Caudate nucleus (tissue), 63 donors: ENCODE measurements at places on chromosomes 5 and 9.

DNA sequence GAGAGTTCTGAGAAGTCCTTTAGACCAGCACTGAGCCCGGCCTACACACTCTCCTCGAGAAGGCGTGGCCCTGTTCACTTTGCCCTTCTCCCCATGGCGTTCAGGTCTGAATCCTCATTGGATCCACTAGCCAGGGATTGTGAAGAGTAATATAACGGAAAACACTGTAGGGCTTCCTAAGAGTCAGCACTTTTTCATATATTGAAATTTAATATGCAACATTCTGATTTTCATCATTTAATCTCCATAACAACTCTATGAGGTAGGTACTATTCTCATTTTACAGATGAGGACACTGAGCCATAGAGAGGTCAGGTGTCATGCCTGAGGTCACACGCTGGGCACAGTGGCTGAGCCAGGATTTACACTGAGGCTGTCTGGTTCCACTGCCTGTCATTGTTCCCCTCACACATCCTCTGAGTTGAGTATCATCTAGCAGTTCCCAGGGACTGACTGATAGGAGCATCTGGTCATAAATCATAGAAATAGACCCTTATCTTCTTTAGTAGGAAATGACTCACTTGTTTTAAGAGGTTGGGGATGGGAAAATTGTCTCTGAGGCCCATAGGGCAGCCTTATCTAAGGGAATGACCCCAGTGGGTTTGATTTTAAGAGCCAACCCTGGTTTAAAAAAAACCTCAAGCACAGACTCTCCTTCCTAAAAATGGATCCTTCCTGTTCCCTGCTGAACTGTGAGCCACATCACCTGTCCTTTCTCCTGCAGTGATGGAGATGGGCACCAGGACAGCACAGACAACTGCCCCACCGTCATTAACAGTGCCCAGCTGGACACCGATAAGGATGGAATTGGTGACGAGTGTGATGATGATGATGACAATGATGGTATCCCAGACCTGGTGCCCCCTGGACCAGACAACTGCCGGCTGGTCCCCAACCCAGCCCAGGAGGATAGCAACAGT lies 41.2 kb downstream of the THBS4 start:
- DNase-seq, result no peak

DNA sequence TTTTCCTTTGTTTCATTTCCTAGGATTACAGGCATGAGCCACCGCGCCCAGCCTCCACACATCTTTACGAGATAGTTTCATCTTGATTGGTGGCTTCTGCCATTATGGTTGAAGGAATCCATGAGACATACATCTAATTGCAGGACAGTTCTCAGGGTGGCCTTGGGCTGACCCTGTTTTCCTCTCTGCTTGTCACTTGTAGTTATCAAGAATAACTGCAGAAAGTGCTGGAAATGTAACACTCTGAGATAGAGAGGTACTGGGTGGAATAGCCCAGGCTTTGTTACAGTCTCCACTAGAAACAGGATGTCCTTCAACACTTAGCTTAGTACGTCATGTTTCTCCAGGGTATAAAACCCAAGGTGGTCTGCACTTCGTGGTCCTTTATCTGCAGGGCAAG lies 10.7 kb downstream of the UGT3A2 start:
- no peak for DNase-seq

DNA sequence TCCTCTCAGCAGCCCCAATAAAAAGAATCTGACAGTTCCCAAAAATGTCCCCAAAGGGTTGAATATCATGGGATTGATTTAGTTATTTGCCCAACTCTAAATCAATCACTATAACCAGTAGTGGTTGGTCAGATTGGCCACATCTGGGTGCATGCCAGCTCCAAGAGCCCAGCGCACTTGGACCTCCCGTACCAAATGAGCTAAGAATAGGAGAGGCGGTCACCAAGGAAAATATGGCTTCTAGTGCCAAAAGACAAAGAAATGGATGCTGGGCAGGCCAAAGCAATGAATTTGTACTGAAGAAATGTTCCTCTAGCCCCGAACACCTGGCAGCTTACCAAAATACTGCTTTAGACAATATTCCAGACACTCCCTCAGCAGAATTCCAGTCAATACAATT lies 80.3 kb downstream of the RCL1 start:
- no peak for DNase-seq

- DNase-seq, result no peak
Measured at GRCh38 chr5:145975361-145976066, 39.1 kb downstream of the SH3RF2 start.

DNA sequence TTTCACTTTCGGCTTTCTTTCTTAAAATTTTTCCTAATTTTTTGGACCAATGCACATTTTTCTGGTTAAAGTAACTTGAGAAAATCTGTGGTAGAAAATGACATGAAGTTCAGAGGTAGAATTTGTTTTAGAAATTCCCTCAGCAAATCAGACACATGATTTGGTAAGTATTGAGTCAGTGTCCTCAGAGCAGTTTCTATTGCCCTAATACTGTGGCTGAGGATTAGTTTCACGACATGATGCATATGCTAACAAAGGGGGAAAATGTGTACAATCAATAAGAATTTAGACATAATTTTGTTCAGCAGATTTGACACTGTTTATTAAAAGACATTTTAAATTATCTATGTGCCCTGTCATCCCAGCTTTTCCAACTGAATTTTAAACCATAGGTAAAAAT lies 56.2 kb upstream of the GCNT4 start:
- DNase-seq, result no peak

DNA sequence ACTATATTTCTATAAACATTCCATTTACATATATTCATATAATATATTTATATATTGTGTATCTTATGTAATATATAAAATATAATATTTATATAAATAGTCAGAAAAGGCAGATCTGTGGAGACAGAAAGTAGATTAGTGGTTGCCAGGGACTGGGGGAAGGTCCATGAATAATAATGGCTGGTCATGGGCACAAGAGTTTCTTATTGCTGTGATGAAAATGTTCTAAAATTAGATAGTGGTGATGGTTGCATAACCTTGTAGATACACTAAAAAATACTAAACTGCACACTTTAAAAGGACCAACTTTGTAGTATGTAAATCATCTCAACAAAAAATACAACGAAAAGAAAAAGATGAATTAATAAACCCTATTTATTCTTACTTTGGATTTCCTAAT lies 47.3 kb downstream of the NUP155 start:
- no peak for DNase-seq

- DNase-seq, result no peak
Measured at GRCh38 chr5:102666164-102666946, 88.8 kb upstream of the PAM start.

DNA sequence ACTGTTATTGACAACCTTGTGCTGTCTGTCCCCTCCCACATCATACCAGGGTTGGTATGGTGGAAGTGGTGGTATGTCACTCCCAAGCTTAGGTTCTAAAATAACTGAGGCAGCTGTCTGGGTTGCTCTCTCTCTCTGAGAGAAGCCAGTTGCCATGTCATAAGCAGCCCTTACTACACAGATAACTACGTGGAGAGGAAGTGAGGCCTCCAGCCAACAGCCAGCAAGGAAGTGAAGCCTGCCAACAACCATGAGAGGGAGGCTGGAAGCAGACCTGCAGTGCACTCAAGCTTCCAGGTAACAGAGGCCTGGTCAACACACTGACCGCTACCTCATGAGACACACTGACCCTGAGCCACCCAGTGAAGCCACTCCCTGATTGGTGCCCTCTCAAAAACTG lies 18.6 kb downstream of the CTNNAL1 start:
- no peak for DNase-seq

- no peak for DNase-seq
Measured at GRCh38 chr5:76535577-76535976, 87.6 kb downstream of the F2RL2 start.

- no peak for DNase-seq
Measured at GRCh38 chr5:59390074-59390659, 503.4 kb downstream of the PDE4D start.

GRCh38 chr5:139774980-139775661 lies 20.5 kb upstream of the PSD2 start:
- DNase-seq, result peak; percentile 66

DNA sequence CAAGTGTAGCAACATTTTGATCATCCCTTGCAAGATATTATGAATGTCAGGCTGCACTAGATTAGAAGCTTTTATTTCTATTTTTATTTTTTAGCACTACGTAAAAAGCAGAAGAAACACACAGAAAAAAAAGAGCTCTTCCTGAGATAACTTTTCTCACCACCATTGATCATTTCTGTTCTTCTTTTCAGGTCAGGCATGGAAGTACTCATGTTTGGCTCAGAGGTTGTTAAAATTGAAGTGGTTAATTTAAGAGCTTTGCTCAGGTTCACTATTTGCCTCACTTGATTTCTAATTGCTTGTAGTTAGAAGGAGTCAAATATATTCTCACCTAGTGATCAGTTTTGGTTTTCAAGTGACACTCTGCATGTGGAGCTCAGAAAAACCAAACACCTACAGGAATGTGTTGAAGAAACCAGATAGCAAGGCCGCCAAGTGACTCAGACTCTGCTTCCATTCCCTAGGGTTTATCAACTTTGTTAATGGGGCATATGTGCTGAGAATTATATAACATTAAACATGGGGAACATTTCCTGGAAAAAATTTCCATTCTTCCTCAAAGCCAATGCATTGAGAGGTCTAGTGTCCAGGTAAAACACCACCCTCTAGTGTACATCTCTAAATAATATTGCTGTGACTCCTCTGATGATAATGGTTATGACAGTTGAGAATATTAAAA lies 679.8 kb downstream of the CETN3 start:
- DNase-seq, result no peak

- no peak for DNase-seq
Measured at GRCh38 chr5:173535166-173535975, 81.1 kb downstream of the BOD1 start.

DNA sequence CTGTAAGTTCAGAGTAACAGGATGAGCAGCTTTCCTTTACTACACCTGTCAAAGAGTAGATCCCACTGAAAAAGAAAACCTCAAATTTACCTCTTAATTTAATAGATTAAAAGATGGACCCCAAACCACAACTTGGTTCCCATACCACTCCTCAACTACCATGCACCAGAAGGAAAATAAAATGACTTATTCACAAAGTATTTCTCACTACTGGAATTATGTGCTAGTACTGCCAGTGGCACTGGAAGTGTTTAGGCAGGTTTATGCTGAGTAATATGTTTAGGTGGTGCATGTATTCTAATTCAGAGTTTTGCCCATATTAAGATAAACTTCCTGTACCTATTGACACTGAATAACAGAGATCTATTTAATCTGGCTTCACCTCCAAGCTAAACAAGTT lies 6.6 kb downstream of the PLK2 start:
- DNase-seq, result no peak

- DNase-seq, result peak; percentile 80
Measured at GRCh38 chr9:130186839-130187522, 14.8 kb downstream of the NCS1 start.

DNA sequence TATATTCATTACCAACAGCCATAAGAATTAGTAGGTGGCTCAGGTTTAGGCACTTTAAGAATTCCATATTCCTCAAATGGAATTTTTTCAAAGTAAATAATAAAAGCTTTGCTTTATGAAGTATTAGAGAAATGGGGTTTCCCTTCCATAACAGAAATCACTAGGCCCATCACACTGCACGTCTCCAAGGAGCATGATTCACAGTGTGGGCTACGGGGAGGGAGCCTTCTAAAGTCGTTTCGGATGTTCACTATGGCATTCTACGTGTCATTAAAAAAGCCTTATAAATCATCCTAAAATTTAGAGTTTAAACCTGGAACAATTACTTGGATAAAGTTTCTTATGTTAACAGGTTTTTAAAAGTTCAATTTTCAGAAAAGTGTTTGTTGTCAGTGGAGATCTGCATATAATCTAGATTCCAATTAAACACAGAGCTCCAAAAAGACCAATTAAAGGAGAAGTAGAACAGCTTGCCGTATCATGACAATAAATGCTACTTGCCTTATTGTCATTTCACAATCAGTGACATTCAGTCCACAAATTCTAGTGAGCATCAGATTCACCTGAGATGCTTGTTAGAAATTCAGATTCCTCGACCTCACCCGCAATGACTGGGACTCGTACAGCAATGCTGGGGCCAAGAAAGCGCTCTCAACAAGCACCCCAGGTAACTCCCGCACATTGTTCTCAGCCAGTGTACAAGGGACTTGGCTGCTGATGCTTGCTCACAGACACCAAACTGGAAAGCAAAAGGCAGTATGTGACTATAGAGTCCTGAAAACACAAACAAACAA lies 115.7 kb downstream of the NFIB start:
- no peak for DNase-seq

DNA sequence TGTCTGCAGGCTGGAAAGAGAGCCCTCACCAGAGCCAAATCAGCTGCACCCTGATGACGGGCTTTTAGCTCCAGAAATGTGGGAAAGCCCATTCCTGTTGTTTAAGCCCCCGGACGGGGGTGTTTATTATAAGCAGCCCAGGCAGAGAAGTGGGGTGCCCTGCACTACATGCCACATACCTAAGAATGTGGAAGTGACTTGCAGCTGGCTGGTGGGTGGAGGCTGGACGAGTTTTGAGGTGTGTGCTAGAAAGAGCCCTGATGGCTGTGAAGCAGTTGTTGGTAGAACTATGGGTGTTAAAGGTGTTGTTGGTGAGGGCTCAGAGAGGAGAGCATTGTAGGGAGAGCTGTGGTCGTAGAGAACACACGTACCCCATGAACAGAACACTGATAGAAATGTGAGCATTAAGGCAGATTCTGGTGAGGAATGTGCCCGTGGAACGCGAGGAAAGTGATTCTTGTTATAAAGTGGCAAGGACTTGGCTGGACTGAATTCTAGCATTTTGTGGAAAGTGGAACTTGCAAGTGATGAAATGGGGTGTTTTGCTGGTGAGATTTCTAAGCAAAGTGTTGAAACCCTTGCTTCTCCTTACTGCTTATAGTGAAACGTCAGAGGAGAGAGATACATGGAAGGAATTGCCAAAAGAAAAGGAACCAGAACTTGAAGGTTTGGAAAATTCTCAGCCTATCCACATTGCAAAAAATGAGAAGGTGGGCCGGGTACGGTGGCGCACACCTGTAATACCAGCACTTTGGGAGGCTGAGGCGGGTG lies 38.9 kb downstream of the AHRR start:
- no peak for DNase-seq

DNA sequence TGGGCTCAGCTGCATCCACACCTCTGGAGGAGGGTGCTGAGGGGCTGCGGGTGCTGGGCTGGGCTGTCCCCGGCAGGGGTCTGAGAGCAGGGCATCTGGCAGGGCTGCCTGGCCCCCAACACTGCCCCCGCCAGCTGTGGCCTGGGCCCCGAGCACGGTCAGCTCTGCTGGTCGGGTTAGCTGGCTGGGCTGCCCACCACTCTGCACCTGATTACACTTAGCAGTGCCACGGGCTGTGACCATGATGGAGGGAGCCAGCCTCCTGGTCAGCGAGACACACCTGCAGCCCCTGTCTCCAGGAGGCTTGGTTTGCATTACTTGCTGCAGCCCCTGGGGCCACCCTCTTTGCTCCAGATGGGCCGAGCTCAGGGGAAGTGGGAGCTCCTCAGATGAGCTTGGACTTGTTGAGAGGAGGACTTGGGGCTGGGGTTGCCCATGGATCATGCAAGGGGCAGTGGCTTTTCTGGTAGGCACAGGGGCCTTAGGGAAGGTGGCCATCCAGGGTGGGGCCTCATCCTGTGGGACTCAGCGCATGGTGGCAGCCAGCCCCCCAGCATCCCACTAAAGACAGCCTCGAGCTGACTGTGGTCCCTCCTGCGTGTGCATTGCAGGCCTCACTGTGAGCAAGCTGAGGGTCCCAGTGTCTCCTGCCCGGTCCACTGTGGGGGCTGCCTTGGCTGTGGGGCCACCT lies 132.0 kb upstream of the FAM120A start:
- DNase-seq, result no peak

- DNase-seq, result no peak
Measured at GRCh38 chr9:22064957-22065356, 55.9 kb upstream of the CDKN2B start.

- DNase-seq, result no peak
Measured at GRCh38 chr5:38105801-38106200, 152.6 kb upstream of the EGFLAM start.
